ENCODE measurements at places on chromosomes 5 and 9.

DNA sequence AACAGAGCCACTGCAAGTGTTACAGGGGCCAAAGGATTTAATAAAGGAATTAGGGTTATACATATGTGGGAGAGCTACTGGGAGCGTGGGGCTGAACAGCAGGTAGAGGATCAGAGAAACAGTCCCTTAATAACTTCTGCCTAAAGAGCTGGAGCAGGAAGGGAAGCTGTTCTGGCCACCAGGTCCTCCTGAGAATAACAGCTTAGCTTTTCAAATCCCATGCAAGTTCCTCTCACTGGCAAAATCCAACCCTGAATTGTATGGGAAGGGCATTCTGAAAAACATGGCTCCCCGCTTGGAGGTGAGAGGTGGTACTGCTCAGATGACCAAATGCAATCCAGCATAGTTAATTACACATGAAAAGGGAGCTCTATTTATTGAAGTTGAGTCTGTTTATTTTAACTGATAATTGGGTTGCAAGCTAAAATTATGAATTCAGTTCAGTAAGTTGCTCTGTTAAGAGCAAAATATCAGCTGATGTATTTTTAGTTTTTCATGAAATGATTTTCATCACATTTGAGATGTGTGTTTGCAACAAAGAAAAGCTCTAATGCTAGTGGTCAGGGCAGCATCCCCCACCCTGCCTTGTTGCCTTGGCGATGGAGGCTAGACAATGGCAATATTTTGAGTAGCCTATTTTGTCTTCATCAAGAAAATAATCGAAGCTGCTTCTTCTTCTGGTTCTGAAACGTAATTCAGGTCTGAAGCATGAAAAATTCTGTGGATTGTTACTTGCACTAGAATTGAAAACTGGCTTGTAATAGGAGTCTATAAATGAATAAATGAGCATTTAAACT is 58.4 kb upstream of the SH3GL2 start:
- DNase-seq, result no peak

DNA sequence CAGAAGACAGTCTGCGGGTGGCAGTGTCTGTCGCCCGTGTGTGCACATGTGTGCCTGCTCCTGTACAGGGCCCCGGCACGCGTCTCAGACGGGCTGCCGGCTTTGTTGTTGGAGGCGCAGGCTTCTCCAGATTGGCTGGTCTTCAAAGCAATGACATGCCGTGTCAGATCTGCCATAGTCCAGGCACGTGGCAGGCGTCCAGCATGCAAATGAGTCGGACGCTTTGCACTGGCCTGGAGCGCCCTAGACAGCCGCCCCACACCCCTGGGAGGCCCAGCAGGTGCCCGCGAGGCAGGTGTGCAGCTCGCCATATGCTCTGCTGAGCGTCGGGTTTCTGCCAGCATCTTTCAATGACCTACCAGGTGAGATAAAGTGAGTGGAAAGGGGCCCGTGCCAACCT is 71.5 kb downstream of the GADD45G start:
- DNase-seq, result peak; percentile 97

DNA sequence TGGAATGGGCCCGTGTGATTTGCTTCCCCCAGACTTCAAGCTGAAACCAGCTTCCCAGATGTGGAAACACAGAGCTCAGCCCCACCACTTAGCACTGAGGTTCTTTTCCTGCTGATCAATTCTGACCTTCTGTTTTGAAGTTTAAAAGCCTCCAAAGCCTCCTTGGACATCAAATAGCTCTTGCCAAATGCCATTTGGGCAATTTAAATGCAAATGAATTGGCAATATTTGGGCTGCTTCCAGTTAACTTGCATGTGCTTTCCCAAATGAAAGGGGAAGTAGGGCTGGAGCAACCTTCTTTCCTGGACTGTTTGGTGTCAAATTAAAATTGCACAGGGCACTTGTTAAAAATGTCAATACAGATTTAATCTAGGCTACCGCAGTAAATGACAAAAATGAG is 710.5 kb downstream of the TLR4 start:
- no peak for DNase-seq

- DNase-seq, result no peak
Measured at GRCh38 chr5:78811866-78812265, 163.3 kb upstream of the LHFPL2 start.

GRCh38 chr5:77133061-77133758 is 46.1 kb upstream of the ZBED3 start:
- no peak for DNase-seq

- no peak for DNase-seq
Measured at GRCh38 chr5:152641970-152642805, 237.1 kb upstream of the NMUR2 start.

All from NCI-H1105 (cell line).